Upper lobe of right lung (tissue), 1 donor: ENCODE measurements at places on chromosomes 7 and 10.

DNA sequence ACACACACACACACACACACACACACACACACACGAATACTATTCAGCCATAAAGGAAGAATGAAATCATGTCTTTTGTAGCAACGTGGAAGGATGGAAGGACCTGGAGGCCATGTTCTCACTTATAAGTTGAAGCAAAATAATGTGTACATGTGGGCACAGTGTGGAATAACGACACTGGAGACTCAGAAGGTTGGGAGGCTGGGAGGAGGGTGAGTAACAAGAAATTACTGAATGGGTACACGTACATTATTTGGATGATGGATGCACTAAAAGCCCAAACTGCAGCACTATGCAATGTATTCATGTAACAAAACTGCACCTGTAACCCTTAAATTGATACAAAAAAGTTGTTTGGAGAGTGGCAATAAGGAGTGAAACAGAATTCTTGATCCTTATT lies 32.1 kb downstream of the KMT2C start:
- DNase-seq, result no peak

GRCh38 chr10:23556727-23557440 lies 118.0 kb downstream of the OTUD1 start:
- DNase-seq, result no peak

DNA sequence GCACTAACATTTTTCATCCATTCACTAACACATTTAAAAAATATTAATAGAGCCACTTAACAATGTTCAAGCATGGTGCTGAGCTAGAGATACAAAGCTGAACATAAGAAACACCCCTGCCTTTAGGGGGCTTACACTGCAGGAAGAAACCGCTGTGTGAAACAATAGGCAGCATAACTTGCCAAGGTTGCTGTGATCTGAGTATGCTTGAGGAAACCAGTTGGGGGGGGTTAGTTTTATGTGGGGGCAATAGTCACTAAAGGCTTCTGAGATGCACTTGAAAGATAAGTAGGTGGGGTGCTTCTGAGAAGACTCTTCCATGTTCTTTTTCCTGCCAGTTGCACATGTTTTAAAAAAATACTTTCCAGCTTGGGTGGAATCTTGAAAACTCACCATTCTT lies 2.8 kb downstream of the RBM17 start:
- DNase-seq, result no peak

GRCh38 chr7:155644971-155645509 lies 579 bp downstream of the RBM33 start:
- peak; percentile 73 for DNase-seq

DNA sequence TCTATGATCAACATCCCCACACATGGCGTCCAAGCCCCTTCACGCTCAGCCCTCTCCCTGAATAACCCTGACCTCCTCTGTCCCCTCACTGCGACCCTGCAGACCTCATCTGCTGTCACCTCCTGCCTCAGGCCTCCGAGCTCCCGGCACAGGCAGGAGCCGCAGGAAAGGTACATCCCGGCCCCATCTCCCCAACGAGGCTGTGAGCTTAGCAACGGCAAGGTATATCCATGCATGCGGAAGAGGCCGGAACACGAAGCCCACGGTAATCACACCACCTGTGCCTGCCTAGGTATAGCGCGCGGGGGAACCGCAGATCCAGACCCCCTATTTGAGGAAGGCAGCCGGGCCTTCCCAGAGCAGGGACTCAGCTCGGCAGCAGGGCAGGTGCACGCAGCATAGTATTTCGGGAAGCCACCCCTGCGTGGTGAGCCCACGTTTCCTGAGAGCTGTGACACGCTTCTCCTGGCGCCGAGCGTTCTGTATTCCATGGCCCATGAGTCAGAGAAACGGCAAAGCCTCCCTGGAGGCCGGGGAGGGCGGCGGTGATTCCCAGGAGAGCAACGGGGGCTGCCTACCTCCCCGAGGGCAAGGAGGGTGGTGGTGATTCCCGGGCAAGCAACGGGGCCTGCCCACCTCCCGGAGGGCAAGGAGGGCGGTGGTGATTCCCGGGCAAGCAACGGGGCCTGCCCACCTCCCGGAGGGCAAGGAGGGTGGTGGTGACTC lies 50.1 kb upstream of the DNAAF5 start:
- peak; percentile 43 for DNase-seq

DNA sequence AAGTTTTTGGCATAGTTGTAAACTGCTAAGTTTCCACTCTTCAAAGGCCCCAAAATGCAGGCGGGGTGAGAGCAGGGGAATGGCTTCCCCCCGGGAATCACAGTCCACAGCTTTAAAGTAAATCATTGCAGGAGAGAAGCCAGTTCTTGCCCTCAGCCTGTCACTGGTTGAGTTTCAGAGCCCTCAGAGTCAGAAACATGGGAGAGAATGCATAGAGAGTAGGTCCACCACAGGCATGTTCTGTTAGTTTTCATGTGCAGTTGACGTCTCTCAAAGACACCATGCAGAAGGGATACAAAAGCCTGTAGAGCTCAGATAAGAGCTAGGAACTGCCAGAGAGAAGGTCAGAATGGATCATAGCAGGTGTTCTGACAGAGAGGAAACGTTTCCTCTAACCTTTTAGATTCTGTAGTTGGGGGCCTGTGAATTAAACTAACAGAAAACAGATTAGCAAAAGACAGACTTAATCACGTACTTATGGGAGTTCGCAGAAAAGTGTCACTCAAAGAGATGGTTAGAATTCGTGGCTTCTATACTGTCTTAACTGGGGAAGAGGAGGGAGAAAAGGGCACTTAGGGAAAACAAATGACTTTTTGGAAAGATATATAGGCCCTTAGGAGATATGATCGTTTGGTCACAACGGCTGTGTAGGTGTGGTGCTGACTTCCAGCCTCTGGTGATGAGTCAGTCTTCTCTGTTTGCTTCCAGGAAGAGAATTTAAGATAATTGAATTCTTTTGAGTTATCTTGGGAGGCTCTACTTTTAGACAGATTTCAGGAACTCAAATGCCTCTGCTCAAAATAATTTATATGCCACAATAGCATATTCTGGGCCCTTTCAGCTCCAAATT lies 48.0 kb upstream of the MSRB2 start:
- no peak for DNase-seq

GRCh38 chr7:105806592-105807447 lies 69.6 kb downstream of the ATXN7L1 start:
- no peak for DNase-seq

DNA sequence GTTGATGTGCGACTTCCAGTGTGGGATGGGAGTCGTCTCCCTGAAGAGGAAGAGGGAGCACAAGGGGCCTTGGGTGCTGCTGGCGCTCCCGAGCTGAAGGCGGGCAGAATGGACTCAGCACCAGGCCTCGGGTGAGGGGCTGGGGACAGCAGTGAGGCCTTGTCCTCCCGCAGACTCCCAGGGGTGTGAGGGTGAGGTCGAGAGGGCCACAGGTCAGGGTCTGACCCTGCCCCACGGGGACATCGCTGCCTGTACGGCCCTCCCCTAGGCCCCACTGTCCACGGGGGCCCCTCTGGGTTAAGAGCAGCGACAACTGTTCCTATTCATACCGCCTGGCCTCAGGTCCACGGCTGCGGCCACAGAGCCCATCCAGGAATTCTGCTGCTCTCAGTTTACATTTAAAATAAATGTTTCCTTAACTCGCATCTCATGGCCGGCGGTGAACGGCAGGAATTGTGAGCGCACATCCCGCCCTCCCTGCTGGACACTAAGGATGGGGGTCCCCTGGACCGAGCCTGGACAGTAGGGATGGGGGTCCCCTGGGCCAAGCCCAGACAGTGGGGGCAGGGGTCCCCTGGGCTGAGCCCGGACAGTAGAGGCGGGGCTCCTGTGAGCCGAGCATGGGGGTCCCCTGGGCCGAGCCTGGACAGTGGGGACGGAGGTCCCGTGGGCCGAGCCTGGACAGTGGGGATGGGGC lies 61.7 kb downstream of the PDGFA start:
- peak; percentile 45 for DNase-seq

DNA sequence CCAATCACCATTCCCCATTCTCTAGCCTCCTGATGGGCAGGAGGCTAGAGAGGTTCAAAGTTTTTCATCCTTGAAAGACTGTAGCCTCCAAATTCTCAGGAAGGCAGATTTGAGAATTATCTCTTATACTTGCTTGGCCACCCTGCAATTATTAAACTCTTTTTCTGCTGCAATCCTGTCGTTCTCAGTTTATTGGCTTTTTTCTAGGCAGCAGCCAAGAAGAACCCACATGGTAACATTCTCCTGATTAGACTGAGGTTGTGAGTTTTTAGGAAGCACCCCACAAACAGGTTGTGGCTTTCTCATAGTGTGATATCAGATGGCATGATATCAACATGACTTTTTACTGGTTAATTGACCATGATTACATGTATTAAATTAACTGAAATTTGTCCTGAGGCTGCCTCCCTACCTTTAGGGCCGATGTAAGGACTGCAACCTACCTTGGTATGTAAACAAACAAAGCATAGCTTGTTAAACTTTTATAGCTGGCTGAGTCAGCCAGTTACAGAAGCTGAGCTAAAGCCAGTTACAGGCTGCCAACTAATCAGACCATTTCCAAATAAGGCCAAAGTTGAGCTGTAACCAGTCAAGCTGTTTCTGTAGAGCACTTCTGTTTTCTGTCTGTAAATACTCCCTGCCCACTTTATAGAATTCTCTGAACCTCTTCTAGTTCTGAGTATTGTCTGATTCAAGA lies 3.2 kb upstream of the ZNF248 start:
- DNase-seq, result no peak

DNA sequence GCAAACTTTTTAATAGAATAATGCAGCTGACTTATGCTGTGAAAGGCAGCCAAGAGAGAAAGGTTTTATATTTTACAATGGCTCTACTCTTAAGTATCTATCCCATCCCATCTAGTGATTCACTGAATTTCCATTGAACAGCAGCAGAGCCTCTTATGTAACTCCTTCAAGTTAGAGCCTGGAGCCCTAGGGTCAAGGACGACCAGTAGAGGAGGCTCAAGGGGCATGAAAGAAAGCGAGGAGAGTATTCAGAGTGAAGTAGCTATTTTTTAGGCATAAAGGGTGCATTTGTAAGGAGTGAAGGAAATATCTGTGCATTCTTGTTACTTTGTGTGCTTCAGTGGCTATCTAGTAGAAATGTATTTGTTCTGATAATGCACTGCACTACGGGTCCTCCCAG lies 180.2 kb upstream of the TPK1 start:
- DNase-seq, result no peak

GRCh38 chr10:35495521-35496119 lies 109.5 kb upstream of the GJD4 start:
- no peak for DNase-seq

DNA sequence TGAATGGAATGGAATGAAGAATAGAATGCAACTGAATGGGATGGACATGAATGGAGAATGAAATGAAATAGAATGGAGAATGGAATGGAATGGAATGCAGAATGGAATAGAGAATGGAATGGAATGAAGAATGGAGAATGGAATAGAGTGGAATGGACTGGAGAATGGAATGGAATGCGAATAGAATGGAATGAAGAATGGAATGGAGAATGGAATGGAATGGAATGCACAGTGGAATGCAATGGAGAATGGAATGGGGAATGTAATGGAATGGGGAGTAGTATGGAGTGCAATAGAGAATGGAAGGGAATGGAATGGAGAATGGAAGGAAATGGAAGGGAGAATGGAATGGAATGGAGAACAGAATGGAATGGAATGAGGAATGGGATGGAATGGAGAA lies 93.4 kb downstream of the NSUN6 start:
- DNase-seq, result no peak

GRCh38 chr10:21959998-21960397 lies 43.5 kb downstream of the DNAJC1 start:
- DNase-seq, result no peak

- no peak for DNase-seq
Measured at GRCh38 chr7:101134399-101134980, 7.6 kb downstream of the SERPINE1 start.

GRCh38 chr10:31413325-31413724 lies 94.3 kb downstream of the ZEB1 start:
- DNase-seq, result no peak

GRCh38 chr10:68007356-68007755 lies 67.7 kb downstream of the HERC4 start:
- no peak for DNase-seq

DNA sequence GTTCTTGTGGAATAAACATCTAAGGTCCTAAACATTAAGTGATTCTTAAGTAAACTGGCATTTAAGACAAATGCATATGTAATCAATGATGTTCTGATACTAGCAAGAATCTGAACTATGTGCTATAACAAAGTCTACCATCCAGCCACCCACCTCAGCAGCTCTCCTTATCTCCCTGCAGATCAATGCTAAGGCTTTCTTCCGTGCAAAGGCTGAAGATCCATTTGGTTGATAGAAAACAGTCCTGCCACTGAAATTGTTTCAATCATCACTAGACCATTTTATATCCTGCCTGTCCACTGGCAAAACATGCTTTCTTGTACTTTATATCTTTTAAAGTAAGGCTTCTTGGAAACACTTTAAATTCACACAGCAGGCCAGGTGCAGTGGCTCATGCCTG lies 6.3 kb upstream of the SMKR1 start:
- no peak for DNase-seq

- DNase-seq, result no peak
Measured at GRCh38 chr10:44774676-44775401, 136.3 kb upstream of the TMEM72 start.

GRCh38 chr10:31769564-31769963 lies 159.1 kb downstream of the ARHGAP12 start:
- DNase-seq, result no peak

DNA sequence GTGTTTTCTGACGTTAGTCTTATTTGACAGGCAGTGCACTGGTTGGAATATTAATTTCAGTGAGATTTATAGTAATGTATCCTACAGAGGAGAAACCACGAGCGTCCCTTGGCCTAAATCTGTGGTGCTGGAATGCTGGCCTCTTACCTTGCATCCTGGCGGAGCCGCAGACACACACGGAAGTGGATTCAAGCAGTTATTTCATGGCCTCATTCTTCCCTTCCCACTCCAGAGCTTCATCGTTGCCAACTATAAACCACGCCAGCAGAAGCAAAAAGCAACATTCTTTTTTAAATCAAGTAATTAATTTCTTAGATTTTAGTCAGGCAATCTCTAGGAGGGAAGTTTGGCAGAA lies 13.1 kb downstream of the WIPI2 start:
- no peak for DNase-seq

DNA sequence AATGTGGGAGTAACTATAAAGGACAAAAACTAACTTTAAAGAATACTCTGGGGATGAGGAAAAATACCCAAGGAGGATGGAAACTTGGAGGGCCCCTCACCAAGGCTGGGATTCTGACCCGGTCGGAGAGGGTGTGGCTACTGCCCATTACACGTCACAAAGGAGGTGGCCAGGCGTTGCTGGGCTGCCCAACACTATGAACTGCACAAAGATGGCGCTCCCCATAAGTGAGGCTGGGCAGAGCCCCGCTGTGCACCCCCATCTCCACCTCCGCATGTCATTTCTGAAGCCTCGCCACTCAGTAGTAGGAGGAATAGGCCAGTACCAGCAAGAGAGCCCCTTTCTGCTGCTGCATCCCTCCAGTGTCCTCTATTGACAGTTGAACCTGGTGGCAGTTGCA lies 290.1 kb upstream of the ZNF32 start:
- DNase-seq, result peak; percentile 46

DNA sequence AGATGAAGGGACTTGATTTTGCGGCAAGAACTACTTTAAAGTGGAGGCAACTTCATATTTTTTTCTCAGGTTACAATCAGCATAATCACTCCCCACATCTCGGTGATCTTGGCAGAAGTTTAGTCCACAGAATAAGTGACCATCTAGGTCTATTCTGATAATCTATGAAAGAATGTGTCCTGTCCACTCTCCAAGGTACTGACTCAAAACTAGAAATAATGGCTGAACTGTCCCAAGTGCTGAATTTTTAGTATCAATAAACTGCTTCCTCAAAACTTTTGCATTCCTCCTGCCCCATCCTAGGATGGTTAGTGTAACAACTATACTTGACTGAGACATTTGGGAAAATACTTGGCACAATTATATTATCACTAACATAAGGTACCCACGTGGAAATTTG lies 10.9 kb upstream of the CHRM2 start:
- DNase-seq, result no peak
